Osteocyte (in vitro differentiated cells): ENCODE measurements at places on chromosomes 3 and 15. TPM values are rescaled to one million over a fixed set of nuclear protein-coding genes. Genes with fewer than 3 reads are reported as not detected.

GRCh38 chr3:23807424-23808015 lies 1.8 kb downstream of the UBE2E1 start:
- no peak for DNase-seq

GRCh38 chr3:17747174-17747889 lies 4.9 kb upstream of the TBC1D5 start:
- no peak for DNase-seq

DNA sequence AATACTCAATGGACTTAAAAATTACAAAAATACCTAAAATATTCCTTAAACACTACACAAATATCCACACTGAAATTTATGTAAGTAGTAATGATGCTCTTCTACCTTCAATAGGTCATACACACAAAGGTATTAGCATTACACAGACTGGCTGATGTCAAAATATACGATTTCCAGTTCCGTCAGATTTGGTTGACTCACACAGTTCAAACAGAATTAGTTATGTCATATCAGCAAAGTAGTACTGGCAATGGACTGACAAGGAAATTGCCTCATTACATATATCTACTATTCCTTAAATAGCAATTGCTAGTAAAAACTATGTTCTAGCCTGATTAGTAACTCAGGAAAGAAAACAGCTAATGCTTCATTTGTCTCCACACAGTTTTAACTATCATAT lies 70.8 kb downstream of the ADAM10 start:
- no peak for DNase-seq

GRCh38 chr3:31776016-31776415 lies 205.0 kb downstream of the OSBPL10 start:
- DNase-seq = no peak

DNA sequence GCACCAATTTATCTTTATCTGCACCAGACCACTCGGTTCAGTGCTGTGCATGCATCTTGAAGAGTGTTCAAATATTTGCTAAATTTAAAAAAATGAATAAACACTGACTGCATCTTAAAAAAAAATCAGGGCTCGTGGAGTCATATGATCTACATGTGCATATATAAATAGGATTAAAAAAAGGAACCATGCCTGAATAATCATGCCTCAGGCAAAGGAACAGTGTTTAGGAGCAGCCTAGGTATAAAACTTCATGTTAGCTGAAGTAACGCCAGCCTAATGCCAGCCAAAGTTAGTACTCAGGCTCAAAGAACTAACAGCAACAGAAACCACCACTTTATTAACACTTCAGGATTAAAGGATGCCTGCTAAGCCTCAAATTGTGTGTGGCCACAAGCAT lies 9.5 kb downstream of the ABCC5 start:
- DNase-seq = no peak

GRCh38 chr3:176737480-176738110 lies 459.7 kb downstream of the TBL1XR1 start:
- no peak for DNase-seq

DNA sequence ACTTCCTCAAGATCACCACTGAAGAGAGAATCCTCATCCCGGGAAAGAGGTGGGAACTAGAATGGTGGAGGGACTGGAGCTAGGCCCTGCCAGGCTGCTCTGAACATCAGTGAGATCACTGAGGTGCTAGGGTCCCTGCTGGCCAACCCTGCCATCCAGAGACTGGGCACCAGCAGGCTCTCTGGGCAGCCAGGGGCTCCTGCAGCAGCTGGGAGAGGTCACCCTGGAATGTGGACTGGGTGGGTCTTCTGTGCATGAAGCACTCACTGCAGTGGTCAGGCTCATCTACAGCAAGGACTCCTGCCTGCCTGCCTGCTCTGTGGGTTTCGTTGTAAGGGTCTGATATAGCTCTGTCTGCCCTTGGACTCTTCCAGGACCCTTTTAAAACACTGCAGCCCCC lies 24.9 kb downstream of the ALS2CL start:
- DNase-seq = no peak

DNA sequence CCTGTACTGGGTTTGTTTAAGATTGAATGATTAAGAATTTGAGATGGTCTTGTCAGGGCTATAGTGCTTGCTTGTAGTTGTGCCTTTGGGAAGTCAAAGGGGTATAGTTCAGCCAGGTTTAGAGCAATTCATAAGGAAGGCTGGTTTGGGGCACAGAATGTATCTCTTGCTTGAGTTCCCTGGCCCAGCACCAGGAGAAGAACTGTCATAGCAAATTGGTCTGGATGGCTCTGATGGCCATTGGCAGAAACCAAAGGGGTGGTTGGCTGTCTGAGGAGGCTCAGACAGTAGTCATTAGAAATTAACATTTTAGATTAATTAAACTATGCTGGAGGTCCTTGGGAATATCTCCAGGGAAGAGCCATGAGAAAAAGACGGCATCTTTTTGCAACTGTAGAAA lies 25.4 kb upstream of the OTOL1 start:
- no peak for DNase-seq

DNA sequence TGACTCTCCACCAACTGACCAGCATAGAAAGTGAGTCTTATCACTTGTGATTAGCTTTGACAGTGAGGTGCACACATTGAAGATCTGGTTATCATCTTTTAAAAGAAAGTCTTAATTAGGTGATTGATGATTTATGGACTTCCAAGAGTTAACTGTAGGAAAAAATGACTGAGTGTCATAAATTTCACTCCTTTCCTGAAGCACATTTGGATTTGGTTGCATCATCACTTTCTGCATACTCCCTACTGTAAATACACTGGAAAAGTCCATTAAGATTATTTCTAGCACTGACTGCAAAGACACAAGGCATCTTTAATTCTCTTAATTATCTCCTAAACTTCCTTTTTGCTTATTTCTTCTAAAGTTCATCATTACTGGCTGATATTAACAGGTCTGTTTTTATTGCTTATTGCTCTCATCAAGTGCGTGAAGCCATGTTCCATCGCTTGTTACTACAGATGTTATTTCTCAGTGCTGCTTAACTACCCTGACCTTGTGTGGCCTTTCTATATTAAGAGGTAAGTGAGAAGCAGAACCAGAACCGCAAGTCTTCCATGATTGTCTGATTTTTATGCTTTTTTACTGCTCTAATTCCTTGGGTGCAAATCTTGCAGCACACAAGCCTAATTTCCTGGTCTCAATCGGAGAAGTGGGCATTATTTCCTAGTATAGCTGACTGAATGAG lies 153.2 kb downstream of the MEIS2 start:
- DNase-seq = no peak

The PCOLCE2 gene
- total RNA-seq = 3.8 and 4.0 TPM in 2 replicates

The GANC gene
- 34.0 and 37.4 TPM in 2 replicates for total RNA-seq

The MUC20 gene
- total RNA-seq = 6.2 and 7.6 TPM in 2 replicates

The SERINC4 gene
- total RNA-seq = not detected in 2 replicates

The SEMA7A gene
- 0.37 and 0.51 TPM in 2 replicates for total RNA-seq

The ELL3 gene
- total RNA-seq = 1.6 and 2.3 TPM in 2 replicates

The FAM131A gene
- 10.1 and 11.3 TPM in 2 replicates for total RNA-seq
